ENCODE measurements at places on chromosomes 6 and 20. TPM values are rescaled to one million over a fixed set of nuclear protein-coding genes. Genes with fewer than 3 reads are reported as not detected.

Gene ARG1
- total RNA-seq, result not detected

DNA sequence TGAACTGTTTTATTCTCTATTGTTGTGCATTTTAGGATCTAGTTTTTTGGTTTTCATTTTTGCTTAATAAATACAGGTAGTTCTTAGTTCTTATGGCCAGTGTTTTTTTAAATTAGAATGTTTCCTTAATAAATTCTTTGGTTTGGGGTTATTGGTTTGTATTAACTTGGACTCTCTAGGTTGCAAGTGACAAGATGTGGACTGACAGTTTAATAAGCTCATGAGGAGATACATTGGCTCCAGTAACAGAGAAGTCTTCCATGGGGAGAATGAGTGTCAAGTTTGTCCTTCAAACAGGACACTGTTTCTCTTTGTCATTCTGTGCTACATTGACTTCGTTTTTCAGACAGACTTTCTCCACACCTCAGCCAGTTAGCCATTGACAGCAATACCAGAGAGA is 39.7 kb downstream of the SNX9 start:
- no peak for DNase-seq

Gene DNAH8
- total RNA-seq, result not detected

Gene PTCRA
- total RNA-seq, result not detected

Gene KATNA1
- total RNA-seq, result 17.5 TPM

- no peak for DNase-seq
These were observed 644.3 kb downstream of the HDGFL1 start for GRCh38 chr6:23213651-23214050.

- no peak for DNase-seq
These were observed 36.3 kb downstream of the TFEB start for GRCh38 chr6:41699063-41699462.

GRCh38 chr20:41304424-41305079 is 13.0 kb downstream of the ZHX3 start:
- no peak for DNase-seq

DNA sequence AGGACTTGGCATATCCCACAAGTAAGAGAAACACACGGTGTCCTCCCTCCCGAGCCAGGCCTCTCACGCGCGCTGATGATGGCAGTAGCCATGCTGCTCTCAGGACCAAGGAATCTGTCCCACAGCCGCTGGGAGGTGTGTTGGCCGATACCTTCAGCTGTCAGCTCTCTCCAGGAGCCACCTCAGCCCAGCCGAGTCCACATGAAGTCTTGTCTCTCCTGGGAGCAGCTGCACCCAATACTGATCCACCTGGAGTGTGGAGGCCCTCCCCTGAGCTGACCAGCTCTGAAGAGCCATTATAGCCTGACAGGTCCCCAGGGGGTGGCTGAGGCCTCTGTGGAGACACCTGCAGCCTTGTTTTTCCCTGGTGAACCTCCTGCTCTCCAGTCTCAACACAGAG is 23.8 kb upstream of the NXT1 start:
- DNase-seq, result peak; percentile 58

Gene SIRPA
- total RNA-seq, result 21.8 TPM

- no peak for DNase-seq
These were observed 88.2 kb upstream of the STXBP5 start for GRCh38 chr6:147116056-147116455.

DNA sequence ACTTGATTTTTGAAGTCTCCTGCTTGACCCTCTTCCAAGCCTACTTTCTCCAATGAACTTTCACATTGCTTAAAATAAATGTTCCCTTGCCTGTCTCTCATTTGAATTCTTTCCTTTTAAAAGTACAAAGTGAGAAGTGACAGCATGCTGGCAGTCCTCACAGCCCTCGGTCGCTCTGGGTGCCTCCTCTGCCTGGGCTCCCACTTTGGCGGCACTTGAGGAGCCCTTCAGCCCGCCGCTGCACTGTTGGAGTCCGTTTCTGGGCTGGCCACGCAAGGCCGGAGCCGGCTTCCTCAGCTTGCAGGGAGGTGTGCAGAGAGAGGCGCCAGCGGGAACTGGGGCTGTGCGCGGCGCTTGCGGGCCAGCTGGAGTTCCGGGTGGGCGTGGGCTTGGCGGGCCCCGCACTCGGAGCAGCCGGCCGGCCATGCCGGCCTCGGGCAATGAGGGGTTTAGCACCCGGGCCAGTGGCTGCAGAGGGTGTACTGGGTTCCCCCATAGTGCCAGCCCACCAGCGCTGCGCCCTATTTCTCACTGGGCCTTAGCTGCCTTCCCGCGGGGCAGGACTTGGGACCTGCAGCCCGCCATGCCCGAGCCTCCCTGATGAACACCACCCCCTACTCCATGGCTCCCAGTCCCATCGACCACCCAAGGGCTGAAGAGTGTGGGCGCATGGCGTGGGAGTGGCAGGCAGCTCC is 31.9 kb downstream of the SERPINB6 start:
- DNase-seq, result peak; percentile 59
